Esophagus muscularis mucosa (tissue), 4 donors: ENCODE measurements at places on chromosomes 16 and 17.

DNA sequence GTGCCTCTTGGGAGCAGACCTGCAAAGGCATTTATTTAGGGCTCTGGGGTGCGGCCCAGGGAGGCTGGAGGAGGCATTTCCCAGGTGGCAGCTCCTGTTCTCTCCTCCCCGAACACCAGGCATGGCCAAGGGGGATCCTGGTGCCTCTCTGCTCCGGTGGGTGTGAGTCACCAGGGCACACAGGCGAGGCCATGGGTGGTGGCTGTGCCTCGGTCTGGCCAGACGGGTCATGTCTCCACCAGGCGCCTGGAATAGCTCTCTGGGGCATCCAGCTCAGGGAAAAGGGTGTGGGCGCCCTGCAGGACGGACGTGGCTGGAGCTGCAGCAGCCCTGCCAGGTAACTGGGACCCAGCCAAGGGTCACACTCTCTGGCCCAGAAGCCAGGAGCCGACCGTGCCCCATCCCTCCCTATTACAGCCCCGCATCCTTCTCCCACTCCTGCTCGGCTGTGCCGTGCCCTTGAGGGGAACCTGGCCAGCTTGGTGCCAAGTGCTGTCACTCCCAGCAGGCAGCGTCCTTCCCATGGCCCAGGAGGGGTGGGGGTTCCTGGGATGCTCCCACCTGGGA is 25.8 kb downstream of the SOX8 start:
- no peak for DNase-seq

DNA sequence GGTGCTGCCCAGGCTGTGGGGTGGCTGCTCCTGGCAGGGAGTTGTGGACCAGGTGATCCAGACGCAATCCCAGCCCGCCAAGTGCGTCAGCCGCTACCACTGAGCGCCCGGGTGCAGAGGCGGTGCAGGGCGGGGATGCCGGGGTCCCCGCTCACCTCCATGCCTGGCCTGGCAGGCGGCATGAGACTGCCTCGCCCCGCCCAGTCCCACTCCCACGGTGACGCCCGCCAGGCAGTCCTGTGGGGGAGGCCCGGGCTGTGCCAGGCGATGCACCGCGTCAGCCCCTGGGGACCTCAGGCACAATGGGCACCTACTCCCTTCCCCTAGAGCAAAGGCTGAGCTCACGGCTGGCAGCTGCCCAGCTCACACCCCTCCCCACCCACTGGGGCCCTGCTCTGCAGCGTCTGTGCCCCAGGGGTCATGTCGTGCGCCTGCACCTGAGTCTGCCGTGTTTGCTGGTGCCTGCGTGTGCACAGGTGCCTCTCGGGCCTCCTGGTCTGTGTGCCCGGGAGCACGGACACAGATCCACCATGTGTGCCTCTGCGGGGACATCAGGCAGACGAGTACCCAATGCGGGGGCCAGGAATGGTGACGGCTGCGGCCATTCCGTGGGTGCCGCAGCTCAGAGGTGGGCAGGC is 5.3 kb downstream of the RPUSD1 start:
- no peak for DNase-seq

DNA sequence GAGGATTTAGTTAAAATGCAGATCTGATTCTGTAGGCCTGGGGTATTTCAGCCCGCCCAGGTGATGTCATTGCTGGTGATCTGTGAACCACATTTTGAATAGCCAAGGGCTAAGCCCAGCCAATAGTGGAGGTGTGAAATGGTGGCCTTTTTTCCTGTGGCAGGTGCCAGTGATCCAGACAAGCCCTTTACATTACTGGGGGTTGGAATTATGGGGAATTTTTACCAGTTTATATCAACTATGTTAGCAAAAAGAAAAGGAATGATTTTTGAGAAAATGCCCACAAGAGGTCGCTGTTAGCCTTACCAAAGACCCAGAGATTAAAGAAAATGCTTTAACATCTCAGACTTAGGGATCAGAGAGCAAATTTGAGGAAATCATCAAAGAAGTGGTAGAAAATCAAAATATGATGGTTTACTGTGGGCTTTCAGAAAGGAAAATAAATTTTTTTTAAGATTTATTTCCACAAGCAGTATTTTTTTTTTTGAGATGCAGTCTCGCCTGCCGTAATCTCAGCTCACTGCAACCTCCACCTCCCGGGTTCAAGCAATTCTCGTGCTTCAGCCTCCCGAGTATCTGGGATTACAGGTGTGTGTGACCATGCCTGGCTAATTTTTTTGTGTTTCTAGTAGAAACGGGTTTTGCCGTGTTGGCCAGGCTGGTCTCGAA is 3.9 kb downstream of the VPS35L start:
- no peak for DNase-seq

GRCh38 chr17:81992306-81993102 is 15.1 kb downstream of the ASPSCR1 start:
- no peak for DNase-seq

DNA sequence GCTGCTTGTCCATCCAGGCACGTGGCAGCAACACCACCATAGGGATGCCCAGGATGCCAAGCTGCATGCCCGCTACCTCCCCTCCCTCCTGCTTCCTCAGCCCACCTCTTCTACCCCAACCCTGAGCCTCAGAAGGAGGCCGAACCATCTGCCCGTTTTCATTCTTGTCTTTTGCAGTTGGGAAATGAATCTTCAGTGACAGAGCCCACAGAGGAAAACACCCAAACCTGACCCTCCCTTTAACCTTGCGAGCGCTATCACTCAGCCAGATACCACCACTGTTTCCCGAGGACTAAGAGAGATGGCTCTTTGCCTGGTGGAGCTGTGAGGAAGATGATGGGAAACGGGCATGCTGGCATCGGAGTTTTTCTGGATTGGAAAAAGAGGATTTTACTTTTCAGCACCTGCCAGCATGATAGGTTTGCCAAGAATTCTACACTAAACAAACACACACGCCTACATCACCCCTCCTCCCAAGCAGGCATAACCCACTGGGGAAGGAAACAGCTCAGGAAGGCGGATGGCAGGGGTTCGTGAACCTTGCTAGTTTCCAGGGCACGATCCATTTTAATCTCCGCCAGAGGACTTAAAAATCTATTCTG is 457.4 kb downstream of the SLC39A11 start:
- no peak for DNase-seq
